ENCODE measurements at places on chromosomes 1 and 21.

GRCh38 chr1:36323636-36324352 lies at the start of gene EVA1B:
TSS of gene EVA1B (minus strand) at chr1:36323645. CDS start at chr1:36323037, 608 bp downstream.
- DNase-seq: peak; percentile 95

DNA sequence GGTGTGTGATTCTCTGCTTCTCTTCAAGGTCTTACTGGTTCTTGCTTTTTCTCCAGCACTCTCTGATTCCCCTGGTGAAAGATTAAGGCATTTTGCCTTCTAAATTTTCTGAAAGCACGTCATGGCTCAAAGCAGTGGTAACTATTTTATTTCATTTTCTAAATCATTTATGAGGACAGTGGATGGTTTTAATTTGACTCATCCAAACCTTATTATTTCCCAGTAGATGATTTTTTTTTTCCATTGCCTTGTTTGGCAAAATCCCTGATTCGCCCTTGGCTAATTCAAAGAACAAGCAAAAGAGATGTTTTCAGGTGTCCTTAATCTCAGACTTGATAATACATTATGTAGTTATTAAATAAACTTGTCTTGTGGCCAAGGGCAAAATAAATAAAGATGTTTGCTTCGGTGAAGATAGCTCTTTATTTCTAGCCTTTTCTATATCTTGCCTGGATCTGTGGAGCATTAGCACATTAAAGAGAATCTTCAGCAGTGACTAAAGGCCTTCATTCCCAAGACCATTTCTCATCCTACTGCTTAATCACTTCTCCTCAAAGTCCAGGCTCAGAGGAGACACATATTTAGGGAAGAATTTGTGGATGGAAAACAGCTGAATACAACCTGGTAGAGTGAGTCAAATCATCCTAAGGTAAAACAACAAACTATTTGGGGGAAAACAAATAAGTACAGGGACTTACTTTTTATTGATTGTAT lies 359.8 kb downstream of the DUSP10 start:
- no peak for DNase-seq

- no peak for DNase-seq
These were observed 136.1 kb upstream of the JUN start for GRCh38 chr1:58919959-58920321.

DNA sequence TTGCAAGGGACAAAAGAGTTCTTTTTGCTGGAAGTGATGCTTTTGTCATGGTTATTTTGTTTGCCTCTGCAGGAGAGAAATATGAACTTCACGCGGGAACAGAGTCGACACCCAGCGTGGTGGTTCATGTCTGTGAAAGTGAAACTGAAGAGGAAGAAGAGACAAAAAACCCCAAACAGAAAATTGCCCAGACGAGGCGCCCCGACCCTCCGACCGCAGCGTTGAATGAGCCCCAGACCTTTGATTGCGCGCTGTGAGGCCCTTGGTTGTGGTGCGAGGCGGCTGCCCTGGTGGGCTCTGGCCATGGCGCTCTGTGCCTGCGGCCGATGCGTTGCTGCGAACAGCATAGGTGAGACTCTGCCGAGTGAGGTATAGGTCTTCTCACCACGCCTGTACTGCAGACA lies 20.9 kb upstream of the NCMAP start:
- no peak for DNase-seq

DNA sequence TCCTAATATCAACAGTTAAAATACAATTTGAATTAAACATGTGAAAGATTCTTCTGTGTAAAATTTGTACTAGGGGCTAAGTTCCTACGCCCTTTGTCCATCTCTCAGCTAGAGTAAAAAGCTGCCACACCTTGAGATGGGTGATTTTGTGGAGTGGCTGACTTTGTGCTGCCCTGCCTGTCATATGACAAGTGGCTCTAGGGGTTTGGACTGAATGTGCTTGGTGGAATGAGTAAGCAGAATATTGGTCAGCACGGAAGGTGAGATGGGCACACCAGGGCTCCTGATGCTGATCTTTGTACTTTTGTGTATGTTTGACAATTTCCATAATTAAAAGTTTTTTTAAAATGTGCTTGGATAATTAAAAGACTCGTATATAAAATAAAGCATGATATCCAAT lies 133.6 kb upstream of the SLC45A1 start:
- DNase-seq: no peak

DNA sequence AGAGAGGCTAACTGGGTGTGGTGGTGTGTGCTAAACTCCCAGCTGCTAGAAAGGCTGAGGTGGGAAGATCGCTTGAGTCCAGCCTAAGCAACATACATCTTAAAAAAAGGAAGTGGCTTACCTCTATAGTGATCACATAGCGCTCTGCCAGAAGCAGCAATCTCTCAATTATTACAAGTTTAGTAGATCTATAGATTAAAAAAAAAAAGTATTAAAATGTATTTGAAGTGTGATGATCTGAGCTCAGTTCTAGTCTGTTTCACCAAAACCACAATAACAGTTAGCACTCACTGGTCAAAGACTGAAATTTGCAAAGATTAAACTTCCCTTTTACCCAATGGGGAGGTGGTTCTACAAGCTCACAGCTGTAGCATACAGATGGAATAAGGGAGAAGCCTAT lies 76.3 kb downstream of the USP24 start:
- DNase-seq: no peak

GRCh38 chr1:43883321-43883720 lies 50.3 kb upstream of the ARTN start:
- no peak for DNase-seq

- no peak for DNase-seq
These were observed 33.9 kb downstream of the SOX13 start for GRCh38 chr1:204106825-204107224.

GRCh38 chr1:99177465-99177864 lies 86.8 kb upstream of the PLPPR4 start:
- DNase-seq: peak; percentile 28

- DNase-seq: no peak
These were observed 92.0 kb downstream of the CASZ1 start for GRCh38 chr1:10704368-10704882.

DNA sequence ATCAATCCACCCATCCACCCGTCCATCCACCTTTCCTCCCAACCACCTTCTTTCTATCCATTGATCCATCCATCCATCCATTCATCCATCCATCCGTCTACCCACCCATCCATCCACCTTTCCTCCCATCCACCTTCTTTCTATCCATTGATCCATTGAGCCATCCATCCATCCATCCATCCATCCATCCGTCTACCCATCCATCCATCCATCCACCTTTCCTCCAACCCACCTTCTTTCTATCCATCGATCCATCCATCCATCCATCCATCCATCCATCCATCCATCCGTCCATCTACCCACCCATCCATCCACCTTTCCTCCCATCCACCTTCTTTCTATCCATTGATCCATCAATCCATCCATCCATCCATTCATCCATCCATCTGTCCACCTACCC lies 5.1 kb upstream of the EDN2 start:
- no peak for DNase-seq

GRCh38 chr1:174074757-174075156 lies 52.6 kb upstream of the RC3H1 start:
- peak; percentile 36 for DNase-seq

DNA sequence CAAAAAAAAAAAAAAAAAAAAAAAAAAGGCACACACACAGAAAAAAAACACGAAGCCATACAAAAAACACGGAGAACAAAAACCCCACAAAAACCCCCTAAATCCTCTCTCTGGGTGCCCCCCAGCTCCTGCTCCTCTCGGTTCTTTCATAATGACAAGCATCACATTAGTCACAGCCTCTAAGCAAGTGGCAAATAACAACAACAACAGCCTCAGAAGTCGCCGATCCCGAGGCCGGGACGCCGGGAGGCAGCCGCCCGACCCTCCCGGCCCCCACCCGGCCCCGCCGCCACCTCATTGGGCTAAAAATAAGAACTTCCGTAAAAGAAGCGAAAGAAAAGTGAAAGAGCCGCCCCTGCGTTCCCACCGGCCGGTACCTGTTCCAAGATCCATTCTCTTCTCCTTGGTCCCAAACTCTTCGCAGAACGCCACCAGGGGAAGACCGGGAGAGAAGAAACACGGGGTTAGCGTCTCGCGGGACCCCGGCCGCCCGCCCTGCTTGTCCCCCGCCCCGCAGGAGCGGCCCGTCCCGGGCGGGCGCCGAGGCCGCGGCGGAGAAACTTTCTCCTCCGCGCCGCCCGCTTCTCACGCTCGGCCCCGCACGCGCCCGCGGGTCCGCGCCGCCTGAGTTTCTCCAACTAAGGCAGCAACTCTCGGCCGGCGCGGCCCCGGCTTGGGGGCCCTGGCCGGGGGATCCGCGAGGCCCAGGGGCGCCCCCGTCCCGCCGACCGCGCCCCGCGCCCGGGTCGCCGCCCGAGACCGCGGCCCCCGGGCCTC lies 102.8 kb downstream of the CASZ1 start:
- DNase-seq: peak; percentile 62

DNA sequence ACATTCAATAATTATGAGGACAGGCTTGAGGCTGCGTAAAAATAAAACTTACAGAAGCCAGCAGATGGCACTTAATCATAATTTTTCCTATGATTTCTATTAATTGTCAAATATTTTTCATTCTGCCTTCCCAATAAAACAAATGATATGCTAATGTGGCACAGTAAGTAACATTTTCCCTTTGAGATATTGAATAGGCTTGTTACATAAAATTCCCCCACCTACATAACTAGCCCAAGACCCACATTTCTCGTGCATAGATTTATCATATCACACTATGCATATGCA lies 55.4 kb upstream of the PTGFRN start:
- peak; percentile 48 for DNase-seq

GRCh38 chr1:48543854-48544253 lies 71.8 kb upstream of the SPATA6 start:
- DNase-seq: no peak

- no peak for DNase-seq
These were observed 19.5 kb downstream of the DIO1 start for GRCh38 chr1:53913352-53914033.

- DNase-seq: no peak
These were observed 31.2 kb downstream of the CDCA8 start for GRCh38 chr1:37723390-37724078.

DNA sequence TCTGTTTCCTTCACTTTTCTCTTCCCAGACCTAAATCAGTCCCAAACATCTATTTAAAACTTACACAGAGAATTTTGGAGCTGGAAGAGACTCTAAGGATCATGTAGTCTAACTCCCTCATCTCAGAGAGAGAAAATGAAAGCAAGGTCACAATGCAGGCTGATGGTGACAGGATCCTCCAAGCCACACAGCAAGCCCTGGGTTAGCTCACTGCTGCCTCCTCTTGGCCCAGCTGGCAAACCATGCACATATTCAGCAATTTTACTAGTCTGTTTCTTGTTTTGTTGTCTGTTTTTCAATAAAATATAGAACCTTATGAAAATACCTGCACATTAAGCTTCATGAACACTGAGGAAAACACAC lies 27.7 kb upstream of the LY9 start:
- peak; percentile 19 for DNase-seq

DNA sequence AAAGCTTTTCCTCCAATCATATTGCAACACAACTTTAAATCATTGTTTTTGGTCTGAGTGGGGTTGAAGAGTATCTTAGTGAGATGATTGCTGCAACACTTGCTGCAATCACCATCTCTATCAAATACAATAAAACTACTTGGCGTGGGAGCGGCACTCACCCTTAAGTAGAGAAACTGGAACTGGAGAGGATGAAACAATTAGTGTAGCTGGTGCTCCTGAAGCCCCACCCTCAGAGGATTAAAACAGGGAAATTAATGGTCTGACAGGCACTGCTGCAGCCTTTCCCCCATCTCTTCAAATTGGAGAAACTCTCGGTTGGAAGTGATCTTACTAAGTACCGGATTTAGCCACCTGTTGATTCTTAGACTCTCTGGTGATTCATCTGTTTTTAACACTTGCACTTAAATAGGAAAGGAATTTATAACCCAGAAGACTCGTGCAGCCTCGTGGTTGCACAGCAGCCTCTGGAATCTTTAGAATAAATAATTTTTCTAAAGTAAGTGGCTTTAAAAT lies 80.5 kb upstream of the KIF26B start:
- no peak for DNase-seq

DNA sequence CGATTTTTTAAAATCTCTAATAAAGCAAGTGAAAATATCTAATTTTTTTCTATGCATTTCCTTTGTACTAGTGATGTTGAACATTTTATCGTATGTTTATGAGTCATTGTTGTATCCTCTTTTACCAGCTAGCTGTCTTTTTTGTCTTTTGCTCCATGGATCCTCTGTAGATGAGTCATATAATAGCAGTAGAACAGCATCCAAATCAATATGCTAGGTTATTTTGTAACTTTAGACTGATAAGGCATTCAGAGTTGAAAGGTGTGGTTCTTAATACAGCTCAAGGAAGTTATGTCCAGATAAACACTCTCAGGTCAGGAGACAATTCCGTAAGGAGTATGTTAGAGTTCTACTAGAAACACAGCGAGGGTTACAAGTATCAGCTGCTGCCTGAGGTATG lies 31.9 kb downstream of the MAP10 start:
- DNase-seq: no peak

GRCh38 chr1:108540977-108541376 lies 18.9 kb upstream of the EEIG2 start:
- DNase-seq: no peak

DNA sequence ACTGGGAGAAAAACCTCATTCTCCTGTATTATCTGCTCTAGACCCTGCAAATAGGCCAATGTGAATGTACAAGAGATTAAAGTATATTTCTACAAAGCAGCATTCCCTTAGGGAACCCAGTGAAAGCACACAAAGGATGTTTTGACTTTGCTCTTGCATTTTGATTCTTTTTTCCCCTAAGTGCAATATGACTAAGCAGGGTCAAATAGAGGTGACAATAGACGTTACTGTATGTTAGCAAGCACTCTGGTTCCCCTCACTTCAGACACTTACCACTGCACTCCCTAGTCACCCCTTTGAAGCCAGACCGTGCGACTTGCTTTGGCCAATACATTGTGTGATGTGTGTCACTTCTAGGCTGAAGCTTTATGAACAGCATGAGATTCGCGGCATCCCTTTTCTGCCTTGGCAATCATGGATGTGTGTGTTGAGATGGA lies 209.7 kb downstream of the RHOU start:
- DNase-seq: peak; percentile 74

DNA sequence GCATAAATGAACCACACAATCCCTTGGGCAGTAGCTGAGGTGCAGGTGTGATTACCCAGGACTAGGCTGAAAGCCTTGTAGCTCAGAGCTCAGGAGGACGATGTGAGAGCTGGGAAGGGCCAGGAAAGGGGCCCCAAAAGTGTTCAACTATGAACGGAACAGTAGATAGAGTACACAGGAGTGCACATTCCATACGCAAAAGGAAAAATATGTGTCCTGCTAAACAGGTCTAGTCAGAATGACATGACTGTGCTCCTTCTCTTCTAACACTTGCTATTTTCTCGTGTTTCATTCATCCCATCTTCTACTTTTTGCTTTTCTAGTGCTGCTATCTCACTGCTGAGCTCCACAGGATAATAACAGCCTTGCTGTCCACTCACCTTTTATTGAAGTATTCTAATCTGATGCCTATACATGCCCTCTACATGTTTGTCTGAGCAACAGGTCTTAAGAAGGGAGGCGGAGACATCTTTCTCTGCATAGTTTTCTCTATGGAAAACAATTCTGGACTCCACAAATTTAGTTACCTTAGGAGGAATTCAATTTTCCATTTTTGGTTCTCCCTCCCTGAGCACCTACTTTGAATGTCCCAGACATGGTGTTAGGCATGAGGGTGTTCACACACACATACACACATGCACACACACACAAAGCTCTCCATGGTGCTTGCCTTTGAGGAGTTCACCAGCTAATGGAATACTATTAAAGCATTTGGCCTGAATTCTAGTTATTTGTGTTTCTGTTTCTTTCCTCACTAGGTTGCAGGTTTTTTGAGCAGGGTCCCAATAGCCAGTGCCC lies 3.4 kb downstream of the S100A10 start:
- no peak for DNase-seq

GRCh38 chr1:206784471-206784903 lies 12.2 kb upstream of the IL10 start:
- DNase-seq: no peak
